NCI-H1092 (cell line): ENCODE measurements at places on chromosomes 3 and 15.

DNA sequence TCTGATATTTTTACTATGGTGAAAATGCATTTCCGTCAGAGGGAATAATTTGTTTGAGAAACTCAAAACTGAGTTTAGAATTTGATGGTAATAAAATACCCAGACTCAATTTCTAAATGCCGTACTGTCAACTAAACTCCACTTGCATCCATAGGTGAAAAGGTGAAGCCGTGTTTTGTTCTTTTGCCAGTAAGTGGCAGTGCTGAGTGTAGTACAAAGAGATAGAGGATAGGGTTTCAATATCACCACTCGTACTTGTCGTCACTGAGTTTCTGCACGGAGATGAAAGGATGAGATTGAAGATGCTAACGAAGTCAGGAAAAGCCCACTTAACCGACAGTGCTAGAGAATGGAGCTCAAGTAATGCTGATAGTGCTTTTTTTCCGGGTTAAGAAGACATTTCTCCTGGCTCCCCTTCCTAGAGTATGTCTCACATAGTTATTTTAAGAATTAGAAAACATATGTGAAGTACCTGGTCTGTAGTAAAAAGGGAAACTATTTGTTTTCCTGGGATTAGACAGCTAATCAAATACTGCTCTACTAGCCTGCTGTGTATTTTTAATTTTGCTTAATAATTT lies 345.1 kb downstream of the IL5RA start:
- DNase-seq: peak; percentile 31

DNA sequence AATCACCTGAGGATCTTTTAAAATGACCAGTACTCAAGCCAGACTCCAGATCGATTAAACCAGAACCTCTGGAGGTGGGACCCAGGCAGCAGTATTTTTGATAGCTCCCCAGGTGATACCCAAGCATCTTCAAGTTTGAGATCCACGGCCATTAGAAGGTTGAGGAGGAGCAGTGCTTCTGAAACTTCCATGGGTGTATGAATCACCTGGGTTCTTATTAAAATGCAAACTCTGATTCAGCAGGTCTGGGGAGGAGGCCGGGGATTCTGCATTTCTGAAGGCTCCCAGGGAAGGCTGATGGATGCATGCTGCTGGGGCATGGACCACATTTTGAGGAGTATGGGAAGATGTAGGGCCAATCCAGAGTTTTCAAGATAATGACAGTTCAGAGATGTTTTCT lies 55.4 kb downstream of the ATG7 start:
- no peak for DNase-seq

GRCh38 chr3:184240384-184241140 lies 8.2 kb downstream of the ALG3 start:
- DNase-seq: no peak

DNA sequence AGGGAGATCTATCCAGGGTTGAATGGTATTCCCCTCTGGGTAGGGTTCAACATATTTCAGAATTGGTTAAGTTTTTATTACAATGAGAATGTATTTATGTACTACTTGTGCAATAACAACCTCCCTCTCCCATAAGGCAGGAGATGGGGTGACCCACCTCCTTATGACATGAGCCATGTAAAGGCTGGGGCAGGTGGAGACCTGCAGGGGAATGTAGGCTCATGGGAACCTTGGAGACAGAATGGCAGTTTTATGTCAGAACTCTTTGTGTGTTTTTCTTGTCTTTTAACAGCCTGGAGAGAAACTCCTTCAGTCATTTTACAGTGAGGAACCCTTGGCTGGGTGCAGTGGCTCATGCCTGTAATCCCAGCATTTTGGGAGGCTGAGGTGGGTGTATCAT lies 24.6 kb upstream of the INSYN1 start:
- no peak for DNase-seq

DNA sequence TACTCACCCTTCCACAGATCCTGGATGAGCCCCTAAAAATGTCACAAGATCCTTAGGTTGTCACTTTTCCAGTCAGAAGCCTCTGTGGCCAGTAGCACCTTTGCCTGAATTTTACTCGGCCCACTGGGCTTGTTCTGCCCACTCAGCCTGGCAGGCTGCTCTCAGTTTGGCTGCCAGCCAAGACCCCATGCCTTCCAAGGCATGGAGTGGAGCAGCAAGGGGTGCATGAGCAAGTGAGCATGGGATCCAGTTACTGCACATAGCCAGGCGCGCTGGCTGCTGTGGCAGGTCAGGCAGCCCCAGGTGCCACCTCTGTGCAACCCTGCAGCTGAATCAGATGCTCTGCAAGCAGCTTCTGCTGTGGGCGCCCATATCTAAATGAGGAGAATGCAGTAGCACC lies 79.3 kb downstream of the CGGBP1 start:
- no peak for DNase-seq

DNA sequence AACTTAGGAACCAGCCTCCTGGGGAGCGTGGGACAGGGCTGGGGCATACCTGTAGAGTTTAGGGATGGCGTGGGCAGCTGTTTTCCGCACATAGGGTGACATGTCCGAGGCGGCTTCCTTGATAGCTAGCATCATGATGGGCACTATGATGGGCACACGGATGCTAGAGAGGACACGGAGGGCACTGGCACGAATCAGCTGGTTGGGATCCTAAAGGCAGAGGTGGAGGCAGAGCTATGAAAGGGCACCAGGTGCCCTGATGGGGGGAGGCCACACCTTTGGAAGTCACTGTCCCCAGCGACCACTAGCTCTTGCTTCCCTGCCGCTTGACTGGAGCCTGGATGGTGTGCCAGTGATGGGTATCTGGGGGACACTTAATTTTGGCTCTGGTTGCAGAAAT lies 28.3 kb downstream of the AP3B2 start:
- DNase-seq: no peak

DNA sequence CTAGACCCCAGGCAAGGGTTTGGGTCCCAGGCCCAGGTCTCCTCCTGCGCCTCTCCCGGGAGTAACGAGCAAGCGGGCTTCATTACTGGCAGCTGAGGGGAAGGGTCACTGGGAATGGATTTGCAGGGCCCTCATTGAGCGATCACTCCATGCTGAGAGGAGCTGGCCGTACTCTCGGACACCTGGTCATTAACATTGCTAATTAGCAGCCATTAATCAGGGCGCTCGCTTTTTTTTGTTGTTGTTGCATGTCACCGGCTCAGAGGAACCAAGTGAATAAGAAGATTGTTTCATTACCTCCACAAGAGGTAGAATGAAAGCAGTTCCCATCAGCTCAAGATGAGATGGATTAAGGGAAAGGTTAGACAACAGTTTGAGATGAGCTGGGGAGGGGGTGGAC lies 293.0 kb upstream of the ATP11B start:
- no peak for DNase-seq

- DNase-seq: no peak
Measured at GRCh38 chr3:38560996-38561717, 65.0 kb downstream of the EXOG start.

DNA sequence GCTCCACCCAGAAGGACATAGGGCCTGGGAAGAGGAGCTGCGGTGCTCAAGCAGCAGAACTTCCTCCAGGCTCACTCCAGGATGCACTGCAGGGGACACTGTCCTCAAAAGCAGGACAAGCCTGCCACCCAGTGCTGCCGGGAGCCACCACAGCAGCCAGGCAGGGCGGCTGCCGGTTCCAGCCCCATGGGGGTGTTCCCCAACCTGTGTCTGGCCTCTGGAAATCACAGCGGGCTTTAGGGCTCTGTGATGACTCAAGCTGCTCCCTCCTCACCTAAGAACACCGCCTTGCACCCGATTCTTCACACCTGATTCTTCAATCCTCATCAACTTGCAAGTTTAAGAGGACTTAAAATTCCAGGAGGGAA lies 71.9 kb upstream of the SLC6A11 start:
- no peak for DNase-seq

DNA sequence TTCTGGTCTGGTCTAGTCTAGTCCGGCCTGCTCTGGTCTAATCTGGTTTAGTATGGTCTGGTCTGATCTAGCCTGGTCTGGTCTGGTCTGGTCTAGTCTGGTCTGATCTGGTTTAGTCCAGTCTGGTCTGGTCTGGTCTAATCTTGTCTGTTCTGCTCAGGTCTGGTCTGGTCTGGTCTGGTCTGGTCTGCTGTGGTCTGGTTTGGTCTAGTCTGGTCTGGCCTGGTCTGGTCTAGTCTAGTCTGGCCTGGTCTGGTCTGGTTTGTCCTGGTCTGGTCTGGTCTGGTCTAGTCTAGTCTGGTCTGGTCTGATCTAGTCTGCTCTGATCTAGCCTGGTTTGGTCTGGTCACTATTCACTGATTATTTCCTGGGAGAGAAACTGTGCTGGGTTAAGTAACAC lies 84.1 kb upstream of the PRR23E start:
- DNase-seq: no peak

- no peak for DNase-seq
Measured at GRCh38 chr3:28556195-28556594, 207.6 kb upstream of the AZI2 start.

GRCh38 chr15:70409388-70409787 lies 311.7 kb upstream of the TLE3 start:
- DNase-seq: no peak

- DNase-seq: no peak
Measured at GRCh38 chr3:8524656-8525399, 23.2 kb downstream of the LMCD1 start.

DNA sequence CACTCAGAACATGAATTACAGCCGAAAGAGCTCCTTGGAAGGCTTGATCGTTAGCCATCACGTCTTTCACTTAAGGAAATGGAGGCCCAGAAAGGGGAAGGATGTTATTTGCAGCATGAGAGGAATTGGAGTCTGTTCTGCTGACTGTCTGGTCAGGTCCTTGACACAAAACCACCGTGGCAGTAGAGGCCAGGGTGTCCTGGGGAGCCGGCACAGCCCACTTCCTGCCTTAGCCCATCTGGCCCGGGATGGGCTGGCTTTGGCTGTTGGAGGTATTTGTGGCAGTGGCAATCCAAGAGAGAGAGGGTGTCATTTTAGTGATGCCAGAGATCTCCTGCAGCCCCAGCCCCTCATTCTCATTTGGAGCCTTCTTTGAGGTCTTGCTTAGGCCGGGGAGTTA lies 37.4 kb downstream of the ST6GAL1 start:
- DNase-seq: no peak

- no peak for DNase-seq
Measured at GRCh38 chr3:52792961-52793695, 1.5 kb upstream of the ITIH3 start.

- DNase-seq: no peak
Measured at GRCh38 chr3:188234132-188234531, 80.2 kb downstream of the LPP start.

DNA sequence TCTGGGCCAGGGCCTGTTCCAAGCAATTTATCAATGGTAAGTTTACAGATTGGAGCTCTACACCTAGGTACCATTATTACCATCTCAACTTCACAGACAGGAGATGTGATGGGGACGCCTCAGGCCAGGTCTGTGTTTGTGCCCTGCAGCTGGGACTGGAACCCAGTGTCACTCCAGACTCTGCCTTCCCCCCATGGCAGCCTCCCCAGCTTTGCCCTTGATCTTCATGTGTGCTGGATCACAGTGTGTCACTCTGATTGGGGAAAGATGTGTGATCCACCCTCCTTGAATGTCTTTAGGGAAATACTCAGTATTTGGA lies 59.6 kb downstream of the MGLL start:
- no peak for DNase-seq

GRCh38 chr3:41847679-41848078 lies 114.2 kb downstream of the ULK4 start:
- DNase-seq: no peak

GRCh38 chr15:35691891-35692867 lies 146.2 kb upstream of the DPH6 start:
- no peak for DNase-seq

DNA sequence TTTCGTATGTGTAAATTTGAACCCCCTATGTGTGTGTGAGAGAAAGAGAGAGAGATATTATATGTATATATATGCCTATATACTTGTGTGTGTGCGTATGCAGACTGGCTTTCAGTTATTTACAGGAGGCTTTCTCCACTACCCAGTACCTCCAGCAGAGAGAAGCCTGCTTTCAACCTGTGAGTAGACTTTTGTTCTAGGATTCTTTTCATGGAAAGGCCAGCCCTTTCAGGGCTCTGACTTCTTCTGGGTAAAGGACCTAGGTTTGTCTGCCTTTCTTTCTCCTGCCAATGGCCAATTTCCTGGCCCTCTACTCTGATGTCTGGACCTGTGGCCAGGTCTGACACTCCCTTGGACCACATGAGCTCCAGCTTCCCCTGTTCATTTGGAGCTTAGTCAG lies 23.8 kb downstream of the LRRC28 start:
- DNase-seq: no peak

- DNase-seq: no peak
Measured at GRCh38 chr3:158909870-158910269, 108.0 kb downstream of the MFSD1 start.
